ENCODE measurements at places on chromosomes 11 and 22.
A peak's percentile ranks its signal among the peaks of the same experiment; 100 is the strongest.

DNA sequence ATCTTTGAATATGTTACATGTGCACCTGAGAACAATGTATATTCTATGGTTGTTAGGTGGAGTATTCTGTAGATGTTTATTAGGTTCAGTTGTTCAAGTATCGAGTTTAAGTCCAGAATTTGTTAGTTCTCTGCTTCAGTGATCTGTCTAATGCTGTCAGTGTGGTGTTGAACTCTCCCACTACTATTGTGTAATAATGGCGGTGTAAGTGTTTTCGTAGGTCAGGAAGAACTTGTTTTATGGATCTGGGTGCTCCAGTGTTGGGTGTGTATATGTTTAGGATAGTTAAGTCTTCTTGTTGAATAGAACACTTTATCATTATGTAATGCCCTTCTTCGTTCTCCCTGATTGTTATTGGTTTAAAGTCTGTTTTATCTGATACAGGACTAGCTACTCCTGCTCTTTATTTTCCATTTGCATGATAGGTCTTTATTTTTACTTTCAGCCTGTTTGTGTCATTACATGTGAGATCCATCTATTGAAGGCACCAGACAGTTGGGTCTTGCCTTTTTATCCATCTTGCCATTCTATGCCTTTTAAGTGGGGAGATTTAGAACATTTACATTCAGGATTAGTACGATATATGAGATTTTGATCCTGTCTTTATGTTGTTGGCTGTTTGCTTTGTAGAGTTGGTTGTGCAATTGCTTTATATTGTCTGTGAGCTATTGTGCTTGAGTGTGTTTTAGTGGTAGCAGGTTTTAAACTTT, 121.6 kb downstream of the DDX10 start:
- DNase-seq, result no peak

DNA sequence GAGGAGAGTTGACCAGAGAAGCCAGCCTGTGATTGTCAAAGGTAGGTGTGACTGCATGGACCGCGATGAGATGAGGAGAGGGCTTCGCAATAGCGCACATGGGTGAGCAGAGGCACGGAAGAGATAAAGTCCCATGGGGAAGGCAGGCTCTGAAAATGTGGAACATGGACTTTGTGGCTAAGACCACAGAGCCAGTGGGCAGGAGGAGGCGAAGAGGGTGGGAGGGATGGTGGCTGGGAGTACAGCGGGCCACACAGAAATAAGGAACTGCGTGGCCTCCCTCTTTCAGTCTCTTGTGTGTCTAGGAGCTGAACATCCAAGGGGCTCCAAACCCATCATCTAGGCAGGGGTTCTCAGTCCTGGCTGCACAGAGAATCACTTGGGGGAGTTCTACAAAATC, 98.6 kb downstream of the TENM4 start:
- DNase-seq, result no peak

- peak; percentile 66 for DNase-seq
These were observed 63.5 kb upstream of the CAPRIN1 start for GRCh38 chr11:33987975-33988580.

GRCh38 chr22:29819501-29819900, 18.6 kb downstream of the ASCC2 start:
- no peak for DNase-seq

DNA sequence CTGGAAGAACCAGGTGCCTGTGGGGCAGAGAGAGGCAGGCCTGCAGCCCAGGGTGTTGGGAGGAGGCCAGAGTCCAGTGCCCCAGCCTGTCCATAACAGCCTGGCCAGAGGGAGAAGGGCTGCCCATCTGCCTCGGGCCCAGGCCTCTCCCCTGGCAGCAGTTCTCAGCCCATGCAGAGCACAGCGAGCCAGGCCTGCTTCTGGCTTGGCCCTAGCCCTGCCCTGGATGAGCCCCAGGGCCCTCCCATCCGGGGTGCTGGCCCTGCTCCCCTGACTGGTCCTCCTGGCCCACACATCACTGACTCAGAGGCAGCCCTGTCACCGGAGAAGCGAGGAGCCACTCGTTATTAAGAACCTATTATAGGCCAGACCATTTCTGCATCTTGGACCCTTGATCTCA, 19.7 kb upstream of the MYRF start:
- no peak for DNase-seq

- DNase-seq, result peak; percentile 63
These were observed 4.1 kb downstream of the SLC25A45 start for GRCh38 chr11:65378208-65378927.

DNA sequence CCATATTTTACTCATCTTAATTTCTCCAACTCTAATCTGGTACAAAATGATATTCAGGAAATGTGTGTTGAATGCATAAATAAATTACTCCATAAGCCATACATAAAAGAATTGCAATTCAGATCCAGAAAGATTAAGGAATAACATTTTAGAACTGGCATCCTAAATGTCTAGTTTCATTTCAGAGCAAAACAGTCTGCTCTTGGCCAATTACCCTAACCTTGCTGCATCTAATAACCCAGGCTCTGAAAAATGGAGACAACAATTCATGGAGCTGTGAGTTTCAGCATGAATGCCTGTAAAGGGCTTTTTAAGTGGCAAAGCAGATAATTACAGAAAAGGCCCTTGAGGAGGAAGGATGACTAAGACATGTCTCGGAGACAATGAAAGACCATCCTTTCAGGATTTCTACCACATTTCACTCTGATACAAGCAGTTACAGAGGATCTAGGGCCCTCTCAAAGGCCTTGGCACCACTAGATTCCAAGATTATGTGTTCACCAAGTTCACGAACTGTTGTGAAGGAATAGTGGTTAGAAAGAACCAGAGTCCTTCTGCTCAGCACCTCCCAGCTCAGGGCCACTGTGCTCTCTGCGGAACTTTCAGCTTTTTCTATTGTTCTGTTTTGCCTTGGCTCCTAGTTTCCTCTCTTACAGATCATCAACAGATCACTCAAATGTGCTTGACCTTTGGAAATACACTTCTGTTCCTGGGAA, 157.6 kb upstream of the BLID start:
- DNase-seq, result no peak

DNA sequence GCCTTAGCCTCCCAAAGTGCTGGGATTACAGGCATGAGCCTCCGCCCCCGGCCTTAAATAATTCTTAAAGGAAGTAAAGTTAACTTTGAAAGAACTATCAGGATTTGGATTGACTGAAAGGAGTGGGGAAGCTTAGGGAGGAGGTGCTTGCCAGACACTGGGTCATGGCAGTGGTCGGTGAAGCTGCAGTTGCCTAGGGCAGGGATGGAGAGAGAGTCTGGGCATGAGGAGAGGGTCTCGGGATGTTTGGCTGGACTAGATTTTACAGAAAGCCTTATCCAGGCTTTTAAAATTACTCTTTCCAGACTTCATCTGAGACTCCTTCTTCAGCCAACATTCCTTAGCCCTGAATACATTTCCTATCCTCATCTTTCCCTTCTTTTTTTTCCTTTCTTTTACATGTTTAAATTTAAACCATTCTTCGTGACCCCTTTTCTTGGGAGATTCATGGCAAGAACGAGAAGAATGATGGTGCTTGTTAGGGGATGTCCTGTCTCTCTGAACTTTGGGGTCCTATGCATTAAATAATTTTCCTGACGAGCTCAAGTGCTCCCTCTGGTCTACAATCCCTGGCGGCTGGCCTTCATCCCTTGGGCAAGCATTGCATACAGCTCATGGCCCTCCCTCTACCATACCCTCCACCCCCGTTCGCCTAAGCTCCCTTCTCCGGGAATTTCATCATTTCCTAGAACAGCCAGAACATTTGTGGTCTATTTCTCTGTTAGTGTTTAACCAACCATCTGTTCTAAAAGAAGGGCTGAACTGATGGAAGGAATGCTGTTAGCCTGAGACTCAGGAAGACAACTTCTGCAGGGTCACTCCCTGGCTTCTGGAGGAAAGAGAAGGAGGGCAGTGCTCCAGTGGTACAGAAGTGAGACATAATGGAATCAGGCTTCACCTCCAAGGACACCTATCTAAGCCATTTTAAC, at the start of gene NNMT:
Gene NNMT, plus strand, starts transcription at position 724 of the 929 bp plus-strand sequence. Its CDS starts 158 bp downstream, at position 882.
- DNase-seq, result no peak

DNA sequence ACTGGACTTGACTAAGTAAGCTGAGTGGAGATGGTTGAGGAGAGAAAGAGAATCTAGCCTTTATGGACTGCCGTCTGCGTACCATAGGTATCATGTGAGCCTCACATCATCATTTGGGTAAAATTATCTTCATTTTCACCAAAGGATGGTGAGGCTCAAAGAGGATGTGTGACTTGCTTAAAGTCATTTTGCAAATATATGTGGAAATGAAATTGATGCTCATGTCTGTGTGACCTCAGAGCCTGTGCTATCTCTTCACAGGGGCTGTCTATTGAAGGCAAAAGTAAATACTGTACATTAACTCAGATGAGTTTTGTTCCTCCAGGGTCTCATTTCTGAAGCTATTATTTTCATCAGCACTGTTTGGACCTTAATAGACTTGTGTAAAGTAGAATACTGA, 83.3 kb upstream of the ALKBH3 start:
- no peak for DNase-seq

DNA sequence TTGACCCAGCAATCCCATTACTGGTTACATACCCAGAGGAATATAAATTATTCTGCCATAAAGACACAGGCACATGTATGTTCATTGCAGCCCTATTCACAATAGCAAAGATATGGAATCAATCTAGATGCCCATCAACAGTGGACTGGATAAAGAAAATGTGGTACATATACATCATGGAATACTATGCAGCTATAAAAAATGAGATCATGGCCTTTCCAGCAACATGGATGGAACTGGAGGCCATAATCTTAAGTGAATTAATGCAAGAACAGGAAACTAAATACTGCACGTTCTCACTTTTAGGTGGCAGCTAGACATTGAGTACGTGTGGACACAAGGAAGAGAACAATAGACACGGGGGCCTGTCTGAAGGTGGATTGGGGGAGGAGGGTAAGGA, 15.1 kb upstream of the WNT11 start:
- no peak for DNase-seq

- no peak for DNase-seq
These were observed 22.4 kb downstream of the SLC22A6 start for GRCh38 chr11:62962391-62962790.

GRCh38 chr11:60332846-60333245, 5.8 kb downstream of the MS4A6E start:
- no peak for DNase-seq

- no peak for DNase-seq
These were observed 466.3 kb upstream of the ARHGAP42 start for GRCh38 chr11:100220801-100221200.

GRCh38 chr22:39090426-39091064, 6.5 kb upstream of the APOBEC3H start:
- DNase-seq, result no peak

- no peak for DNase-seq
These were observed 11.9 kb downstream of the C11orf21 start for GRCh38 chr11:2289859-2290258.

- DNase-seq, result no peak
These were observed 301.8 kb upstream of the MTNR1B start for GRCh38 chr11:92667486-92668152.

- no peak for DNase-seq
These were observed 202.1 kb downstream of the TTC28 start for GRCh38 chr22:28477556-28477955.

- DNase-seq, result no peak
These were observed 22.6 kb downstream of the NEAT1 start for GRCh38 chr11:65445101-65445603.

- DNase-seq, result no peak
These were observed 618 bp downstream of the OR8D1 start for GRCh38 chr11:124313131-124313530.

DNA sequence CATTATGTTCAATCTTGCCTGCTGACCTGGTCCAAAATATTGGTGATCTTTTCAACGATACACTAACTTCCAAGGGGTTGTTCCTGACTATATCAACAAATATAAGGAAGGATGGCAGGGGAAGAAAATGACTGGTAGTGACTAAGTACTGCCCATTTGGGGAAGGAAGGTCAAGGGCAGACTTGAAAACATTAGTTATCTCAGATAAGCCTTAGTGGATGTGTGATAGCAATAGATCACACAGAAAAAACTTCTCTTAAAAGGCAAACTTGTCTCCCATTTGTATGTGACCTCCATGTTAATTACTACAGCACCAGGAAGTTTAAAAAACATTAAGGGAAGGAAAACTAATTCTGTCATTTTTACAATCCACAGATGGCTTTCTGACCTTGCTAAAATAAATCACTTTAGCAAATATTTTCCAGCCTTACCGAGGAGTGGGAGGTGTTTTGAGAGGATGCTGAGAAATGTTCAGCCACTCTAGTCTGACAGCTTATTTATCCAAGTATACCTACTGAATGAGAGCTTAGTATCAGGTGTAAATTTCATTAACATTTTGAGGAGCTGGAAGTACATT, 88.2 kb upstream of the DDI1 start:
- no peak for DNase-seq

DNA sequence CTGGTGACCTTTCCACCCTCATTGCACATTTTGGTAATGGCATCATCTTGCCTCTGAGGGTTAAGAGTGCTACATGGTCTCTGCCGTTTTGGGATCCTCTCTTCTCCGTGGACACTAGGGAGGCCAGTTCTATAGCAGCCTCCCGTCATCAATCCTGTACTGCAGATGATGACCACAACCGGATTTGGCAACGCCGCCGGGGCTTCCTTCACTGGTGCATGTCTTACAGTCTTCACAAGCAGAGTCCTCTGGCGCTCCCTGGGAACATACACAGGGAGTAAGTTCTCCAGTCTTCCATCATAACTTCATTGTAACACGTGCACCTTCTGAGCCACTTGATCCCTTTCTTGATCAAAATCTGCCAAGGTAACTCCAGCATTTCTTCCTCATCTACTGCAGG, 69.0 kb upstream of the SLC22A12 start:
- no peak for DNase-seq

DNA sequence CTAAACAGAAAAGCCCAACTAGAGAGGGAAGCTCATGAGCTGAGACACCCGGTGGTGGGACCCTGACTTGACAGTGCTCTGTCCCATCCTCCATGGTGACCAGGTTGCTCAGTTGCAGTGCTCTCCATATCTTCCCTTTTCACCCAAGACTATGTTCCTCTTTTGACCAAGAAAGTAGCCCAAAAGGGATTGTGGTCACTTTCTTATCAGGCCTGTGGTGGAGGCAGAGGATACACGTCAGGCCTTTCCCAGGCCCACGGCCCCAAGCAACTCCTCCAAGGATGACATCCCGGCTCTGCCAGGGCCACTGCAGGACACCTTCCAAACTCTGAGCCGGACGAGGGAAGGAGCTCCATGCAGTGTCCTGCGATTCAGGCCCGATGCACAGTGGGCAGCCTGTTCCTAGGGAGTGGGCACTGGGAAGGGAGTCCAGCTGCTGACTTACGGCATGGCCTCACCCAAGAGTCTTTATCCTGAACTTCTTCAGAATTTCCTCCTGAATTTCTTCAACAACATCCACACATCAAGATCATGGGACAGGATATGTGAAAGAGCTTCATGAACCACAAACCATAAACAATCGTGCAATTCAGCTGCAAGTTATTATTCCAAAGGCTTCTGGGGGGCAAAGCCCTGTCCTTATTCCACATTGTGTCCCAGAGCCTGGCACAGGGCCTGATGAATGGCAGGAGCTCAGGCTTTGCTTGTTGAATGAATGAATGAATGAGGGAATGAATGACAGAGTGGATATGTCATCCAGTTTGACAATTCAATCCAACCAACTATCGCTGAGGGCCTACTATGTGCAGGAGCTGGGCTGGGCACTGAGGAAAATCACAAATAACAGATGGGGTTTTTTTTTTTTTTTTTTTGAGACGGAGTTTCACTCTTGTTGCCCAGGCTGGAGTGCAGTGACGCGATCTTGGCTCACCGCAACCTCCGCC, 36.0 kb upstream of the MYH9 start:
- no peak for DNase-seq

All from naive B cell (primary cell).